Stimulated activated CD4-positive, alpha-beta T cell treated with anti-CD3 and anti-CD28 coated beads, Interleukin-2, amount 100 ng/mL, for 48 hours (primary cell): ENCODE measurements at places on chromosomes 7 and 10.

GRCh38 chr10:43627942-43628341 lies 20.7 kb downstream of the ZNF32 start:
- no peak for DNase-seq

GRCh38 chr10:22338185-22338900 lies 7.0 kb upstream of the SPAG6 start:
- DNase-seq, result no peak

GRCh38 chr10:122184254-122184653 lies 86.8 kb upstream of the BTBD16 start:
- DNase-seq, result no peak

DNA sequence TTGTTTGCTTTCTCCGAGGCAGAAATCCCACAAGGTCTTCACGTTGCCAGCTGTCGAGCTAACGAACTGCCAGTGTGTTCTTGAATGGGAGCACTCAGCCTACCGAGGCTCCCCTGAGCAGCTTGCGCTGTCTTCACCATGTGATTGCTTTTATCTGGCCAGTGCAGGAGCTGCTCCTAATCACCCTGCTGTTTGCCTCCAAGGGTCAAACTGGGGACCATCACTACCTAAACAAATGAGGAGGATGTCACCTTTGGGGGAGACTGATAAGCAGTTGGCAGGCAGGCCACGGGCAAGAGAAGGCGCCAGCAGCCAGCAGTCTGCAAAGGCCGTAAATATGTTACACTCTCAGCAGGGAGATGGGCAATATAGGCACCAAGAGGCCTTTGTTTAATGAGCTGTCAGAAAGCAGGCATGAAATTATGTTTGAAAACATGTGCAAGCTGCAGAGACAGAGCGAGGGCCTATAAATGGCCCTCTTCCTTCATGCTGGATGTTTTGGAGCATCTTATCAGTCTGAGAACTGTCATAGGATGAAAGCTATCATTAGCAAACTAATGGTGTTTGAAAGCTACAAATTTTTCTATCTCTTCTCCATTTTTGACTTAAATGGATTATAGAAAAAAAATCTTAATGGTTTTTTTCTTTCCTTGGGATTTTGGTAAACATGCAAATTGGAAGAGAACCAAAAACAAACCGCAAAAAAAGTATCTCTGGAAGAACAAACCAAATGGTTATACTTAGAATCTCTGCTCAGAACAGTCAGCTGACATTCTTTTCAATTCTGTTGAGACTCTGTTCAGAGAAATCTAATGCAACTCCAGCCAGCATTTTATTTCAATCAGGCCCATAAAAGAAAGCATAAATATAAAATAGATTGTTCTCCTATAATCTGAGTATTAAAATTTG lies 267.3 kb upstream of the NPVF start:
- DNase-seq, result no peak

- DNase-seq, result no peak
Measured at GRCh38 chr10:104005172-104005863, 38.4 kb downstream of the SLK start.

- no peak for DNase-seq
Measured at GRCh38 chr10:86055928-86056327, 310.7 kb downstream of the GRID1 start.
